ENCODE measurements at places on chromosomes 6 and 20.

- no peak for DNase-seq
These were observed 133.2 kb upstream of the JAG1 start for GRCh38 chr20:10807013-10807412.

DNA sequence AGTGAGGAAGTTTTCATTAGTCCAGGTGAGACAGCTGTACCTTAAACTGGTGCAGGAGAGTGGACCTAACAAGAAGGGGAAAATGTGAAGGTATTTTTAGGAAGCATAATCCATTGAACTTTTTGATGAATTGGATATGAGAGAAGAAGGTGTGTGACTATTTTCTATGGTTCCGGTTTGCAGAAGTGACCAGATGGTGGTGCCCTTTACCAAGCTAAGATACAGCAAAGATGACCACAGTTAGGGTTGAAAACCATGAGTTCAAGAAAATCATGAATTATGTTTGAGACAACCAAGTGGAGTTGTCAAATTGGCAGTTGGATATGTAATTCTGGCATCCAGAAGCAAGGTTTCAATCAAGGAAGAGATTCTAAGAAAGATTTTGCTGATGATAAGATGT is 61.9 kb upstream of the NRSN1 start:
- no peak for DNase-seq

DNA sequence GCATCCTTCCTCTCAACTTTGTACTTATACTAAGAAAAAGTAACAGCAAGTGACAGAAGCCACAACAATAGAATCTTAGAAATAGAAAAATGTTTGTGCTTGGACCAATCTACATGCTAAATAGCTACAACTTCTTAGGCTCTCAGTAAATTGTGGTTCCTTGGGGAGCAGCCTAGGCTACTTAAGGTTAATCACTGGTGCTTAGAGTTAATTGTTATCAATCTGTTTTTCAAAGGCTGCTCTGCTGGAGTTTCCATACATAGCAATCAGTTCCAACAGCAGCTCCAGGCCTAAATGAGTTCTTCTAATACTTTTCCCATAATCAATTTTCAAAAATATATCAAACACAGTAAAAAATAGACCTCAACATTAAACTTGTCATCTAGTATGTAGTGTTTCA is 571.4 kb downstream of the EPHA7 start:
- DNase-seq, result no peak

DNA sequence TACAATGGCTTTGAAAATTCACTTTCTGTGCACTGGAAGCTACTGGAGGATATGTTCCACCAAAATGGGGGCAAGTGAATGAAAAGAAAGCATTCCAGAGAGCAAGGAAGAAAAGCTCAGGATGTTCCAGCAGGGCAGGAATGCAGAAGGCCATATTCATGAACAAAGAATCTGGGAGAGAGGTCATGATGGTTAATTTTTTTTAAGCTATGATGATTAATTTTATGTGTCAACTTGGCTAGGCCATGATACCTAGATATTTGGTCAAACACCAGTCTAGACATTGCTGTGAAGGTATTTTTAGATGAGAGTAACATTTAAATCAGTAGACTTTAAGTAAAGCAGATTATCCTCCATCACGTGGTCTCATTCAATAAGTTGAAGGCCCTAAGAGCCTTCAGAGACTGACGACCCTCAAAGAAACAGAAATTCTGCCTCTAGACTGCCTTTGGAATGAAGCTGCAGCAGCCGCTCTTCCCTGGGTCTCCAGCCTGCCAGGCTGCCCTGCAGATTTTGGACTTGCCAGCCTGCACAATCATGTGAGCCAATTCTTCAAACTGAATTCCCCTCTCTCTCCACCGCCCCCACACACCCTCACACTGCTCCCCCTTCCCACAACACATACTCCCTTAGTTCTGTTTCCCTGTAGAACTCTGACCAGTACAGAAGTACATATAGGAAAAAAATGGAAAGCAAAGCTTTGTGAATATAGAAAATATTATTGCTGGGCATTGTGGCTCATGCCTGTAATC is 20.1 kb upstream of the GCM1 start:
- DNase-seq, result no peak

- DNase-seq, result no peak
These were observed 452 bp upstream of the TREM2 start for GRCh38 chr6:41163419-41163717.

GRCh38 chr6:98958776-98959175 is 11.0 kb upstream of the FBXL4 start:
- DNase-seq, result no peak

GRCh38 chr6:84498905-84499304 is 265.5 kb downstream of the TBX18 start:
- DNase-seq, result no peak

GRCh38 chr6:119612911-119613381 is 263.4 kb upstream of the MAN1A1 start:
- DNase-seq, result no peak

DNA sequence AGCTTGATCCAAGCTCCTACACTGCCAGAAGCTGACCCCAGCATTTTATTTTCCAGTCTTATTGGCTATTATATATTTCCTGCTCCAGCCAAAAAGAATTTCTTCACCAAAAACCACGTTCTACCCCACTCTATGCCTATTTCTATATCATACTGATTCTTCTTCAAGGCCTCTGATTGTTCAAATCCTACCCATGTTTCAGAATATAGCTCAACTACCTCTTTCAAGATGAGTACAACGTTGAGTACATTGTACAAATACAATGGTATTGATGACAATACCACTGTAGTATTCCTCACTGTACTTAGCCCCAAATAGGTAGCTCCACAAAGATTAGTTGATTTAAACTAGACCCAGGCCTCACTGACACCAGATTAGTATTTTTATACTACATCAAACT is 31.0 kb downstream of the ASCC3 start:
- no peak for DNase-seq

GRCh38 chr20:2349801-2350200 is 30.9 kb upstream of the TGM6 start:
- DNase-seq, result no peak

DNA sequence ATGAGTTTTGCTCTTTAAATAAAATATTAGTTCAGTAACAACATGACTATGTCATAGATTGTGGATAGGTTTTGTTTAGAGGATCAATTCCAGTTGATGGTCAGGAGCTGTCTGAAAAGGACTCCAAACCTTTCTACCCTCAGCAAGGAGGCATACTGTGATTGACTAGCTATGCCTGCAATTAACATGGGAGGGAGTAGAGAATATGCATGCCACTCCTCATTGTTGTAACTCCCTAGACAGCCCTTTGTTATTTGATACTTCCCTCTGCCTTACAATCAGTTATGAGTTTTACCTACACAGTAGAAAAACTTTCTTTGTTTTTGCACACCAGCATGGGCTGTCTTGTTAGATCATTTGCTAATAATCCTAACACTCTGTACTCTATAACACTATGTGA is 1418.5 kb downstream of the KHDRBS2 start:
- no peak for DNase-seq

- no peak for DNase-seq
These were observed 221.0 kb upstream of the PDE10A start for GRCh38 chr6:165883851-165884640.

DNA sequence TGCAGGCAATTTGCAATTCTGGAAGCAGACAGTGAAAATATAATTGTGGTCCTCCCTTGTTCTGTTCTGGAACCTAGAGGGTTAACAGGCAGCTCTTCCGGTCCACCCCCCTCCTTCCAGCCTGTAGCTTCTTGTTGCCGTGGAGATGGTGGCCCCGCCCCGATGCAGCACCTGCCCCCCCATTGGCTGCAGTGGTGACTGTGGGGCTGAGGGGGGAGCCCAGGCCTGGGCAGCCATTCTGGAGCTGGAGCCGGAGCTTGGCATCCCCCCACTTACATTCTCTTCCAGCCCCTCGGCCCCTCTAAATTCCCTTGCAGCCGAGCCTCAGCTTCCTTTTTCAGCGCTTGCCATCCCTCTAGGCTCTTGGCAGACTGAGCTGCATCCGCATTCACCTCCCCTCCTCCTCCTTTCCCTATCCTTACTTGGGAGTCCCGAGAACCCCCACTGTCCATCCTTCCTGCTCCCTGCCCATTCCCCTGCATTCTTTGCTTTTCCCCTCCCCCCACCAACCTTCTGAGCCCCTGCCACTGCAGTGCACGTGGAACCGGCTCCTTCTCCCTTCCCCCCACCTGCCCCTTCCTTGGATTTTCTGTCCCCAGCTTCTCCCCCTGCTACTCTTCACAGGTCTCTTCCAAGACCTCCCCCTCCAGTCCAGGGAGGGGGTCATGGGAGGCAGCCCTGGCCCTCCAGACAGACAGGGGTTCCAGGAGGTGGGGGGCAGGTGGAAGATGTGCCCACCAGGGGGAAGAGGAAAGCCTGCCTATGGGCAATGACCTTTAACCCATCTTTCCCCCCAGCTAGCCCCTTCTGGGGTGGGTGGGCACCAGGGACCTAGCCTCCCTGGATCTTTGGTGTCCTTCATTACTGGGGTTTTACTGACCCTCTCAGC is 11.4 kb downstream of the SYNGAP1 start:
- peak; percentile 80 for DNase-seq

DNA sequence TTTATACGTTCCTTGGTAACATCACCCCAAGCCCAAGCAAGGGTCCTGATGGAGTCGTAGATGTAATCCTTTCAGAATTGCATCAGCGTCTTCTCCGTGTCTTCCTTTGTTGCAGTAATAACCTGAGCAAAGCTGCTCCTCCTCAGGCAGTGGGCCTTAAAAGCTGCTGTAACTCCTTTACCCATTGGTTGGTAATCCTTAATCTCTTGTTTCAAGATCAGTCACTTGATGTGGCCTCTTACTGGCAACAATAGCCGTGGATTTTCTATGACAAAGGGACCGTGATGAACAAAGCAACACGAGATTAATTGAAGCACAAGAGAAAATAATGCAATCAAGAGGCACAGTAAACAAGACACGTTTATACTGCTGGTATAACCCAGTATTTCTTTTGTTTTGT is 44.6 kb downstream of the ALDH5A1 start:
- DNase-seq, result no peak

DNA sequence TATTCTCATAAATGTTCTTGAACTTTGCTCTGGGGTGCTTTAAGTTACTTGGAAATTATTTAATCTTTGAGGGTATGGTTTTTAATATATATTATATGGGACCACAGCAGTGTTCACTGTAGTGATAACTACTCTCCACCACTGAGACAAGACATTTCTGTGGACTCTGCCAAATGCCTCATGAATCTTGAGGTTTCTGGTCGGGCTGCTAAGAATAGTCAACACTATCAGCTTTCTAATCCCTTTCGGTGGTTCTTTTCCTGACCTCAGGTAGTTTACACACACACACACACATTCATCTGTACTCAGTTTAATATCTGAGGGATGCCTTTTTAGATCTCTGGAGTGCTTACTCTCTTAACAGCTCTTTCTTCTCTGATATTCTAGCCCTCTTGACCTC is 500.7 kb downstream of the MAFB start:
- DNase-seq, result no peak

- DNase-seq, result no peak
These were observed 531.2 kb downstream of the TFAP2B start for GRCh38 chr6:51349857-51350256.

DNA sequence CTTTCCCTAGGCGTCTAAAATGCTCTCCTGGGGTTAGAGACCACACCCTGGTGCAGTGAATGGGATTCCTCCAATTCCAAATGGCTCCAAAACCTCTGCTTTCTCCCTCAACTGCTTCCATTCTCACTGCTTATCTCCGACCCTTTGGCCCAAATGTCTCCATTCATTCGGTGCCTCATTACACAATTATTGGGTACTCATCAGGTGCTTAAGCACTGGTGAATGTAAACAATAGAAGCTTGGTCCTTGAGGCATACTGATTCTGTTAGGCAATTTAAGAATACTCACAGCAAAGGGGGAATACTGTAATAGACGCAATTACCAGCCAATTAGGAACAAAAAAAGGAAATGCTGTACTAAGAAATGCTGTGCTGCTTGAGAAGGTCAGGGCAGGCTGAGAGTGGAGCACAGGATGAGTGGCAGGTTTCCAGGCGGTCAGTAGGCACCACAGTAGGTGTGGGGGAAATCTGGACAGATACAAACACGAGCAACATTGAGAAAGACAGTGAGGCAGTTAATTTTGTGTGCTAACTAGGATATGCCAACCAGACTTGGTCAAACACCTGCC is 23.0 kb downstream of the GMDS start:
- no peak for DNase-seq

- DNase-seq, result no peak
These were observed 1.6 kb upstream of the OGFRL1 start for GRCh38 chr6:71287038-71287437.

DNA sequence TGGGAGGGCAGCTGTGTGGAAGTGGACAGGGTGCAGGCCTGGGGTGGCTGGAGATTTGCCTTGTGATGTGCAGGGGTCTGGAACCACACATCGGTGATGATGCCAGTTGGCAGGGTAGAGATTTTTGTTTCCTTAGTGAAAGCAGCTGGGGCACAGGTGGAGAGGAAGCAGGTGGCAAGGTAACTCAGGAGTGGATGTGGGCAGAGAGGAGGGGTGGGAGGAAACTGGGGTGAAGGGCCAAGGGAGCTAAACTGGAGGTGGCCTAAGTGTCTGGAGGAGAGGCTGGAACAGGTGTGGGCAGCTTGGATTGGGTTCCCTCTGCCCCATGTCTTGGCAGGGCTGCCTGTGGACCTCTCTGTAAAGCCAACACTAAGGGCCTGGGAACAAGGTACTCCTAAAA is 4.7 kb upstream of the SCUBE3 start:
- DNase-seq, result no peak

- DNase-seq, result no peak
These were observed 47.3 kb downstream of the PFDN4 start for GRCh38 chr20:54255157-54255556.

- DNase-seq, result no peak
These were observed 12.3 kb downstream of the EDEM2 start for GRCh38 chr20:35134880-35135279.

DNA sequence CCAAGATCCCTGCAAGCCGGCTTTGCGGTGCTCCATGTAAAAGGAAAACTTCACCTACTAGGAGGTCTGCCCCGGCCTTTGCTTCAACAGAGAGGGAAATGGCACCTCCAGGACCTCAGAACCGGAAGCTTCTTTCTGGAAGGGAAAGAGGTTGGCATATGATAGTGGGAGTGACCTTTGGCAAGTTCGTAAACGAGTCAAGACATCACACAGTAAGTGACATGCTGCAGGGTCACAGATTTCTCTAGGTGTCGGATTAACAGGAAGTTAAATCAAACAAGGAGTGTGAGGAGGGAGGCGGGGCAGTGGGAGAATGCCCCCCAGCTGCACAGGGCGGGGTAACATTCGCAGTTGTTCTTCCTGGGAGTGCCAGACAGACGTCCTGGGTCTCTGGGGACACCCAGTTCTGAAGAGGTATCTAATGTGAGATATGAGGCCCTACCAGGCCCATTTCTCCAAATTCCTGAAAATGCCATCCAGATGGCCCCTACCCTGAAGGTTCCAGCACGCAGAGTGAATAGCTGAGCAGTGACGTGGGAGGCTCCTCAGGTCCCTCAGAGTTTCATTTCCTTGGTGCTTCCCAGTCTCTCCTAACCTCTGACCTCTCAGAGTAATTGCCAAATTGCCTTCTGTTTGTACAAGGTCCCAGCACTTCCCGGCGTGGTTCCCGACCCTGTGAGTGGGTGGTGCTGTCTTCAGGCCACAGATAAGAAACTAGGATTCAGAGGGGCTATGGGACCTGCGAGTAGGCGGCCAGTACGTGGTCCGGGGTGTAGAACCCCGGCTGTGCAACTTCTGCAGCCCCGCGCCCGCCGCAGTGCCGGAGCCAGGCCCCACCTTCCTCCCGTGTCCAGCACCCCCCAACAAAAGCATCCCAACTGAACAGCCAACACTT is 1.9 kb downstream of the RRBP1 start:
- DNase-seq, result no peak
